ENCODE measurements at places on chromosomes 11 and 22. TPM values are rescaled to one million over a fixed set of nuclear protein-coding genes. Genes with fewer than 3 reads are reported as not detected.

TMEM80 gene
- 7.0 TPM for total RNA-seq

SEZ6L gene
- not detected for total RNA-seq

MAPK8IP2 gene
- 0.14 TPM for total RNA-seq

CNIH2 gene
- not detected for total RNA-seq
